Renal cortical epithelial cell (primary cell): ENCODE measurements at places on chromosomes 13 and 19.

- no peak for DNase-seq
Measured at GRCh38 chr19:2461751-2462634, 5.2 kb upstream of the LMNB2 start.

DNA sequence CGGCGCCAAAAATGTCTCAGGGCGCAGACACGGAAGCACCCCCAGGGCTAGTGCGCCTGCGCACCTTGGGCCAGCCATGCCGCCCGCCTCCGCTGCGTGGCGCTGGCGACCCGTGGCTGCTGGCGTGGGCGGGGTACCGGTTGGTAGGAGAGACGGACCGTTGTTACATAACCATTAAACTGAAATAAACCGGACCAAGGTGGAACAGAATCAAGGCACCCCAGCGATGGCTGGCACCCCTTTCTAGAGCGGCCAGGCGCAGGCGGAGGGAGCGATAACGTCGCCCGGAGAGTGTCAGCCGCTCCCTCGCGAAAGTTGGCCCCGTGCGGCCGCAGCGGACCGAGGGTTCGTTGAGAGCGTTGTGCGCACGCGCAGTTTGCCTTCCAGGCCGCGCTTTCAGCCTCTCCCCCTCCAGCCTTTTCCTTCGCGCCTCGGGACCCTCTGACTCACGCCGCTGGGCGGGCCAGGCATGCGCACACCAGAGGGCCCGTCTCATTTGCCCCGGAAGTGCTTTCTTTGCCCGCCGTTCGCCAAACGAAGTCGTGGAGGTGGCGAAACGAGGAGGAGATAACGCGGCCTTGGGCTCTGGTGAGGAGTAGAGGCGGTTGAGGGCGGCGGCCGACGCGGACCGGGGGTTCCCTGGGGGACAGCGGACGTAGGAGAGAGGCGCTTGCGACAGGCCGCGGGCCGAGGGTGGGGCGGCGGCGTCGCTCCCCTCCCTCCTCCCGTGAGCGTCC lies at the start of the genes PLEKHJ1 and SF3A2:
TSS of gene PLEKHJ1 (minus strand) at position 16 of the 737 bp plus-strand sequence. CDS start 81 bp downstream, outside the sequence.
TSS of gene SF3A2 (plus strand) at position 511 of the 737 bp plus-strand sequence. CDS start 6,595 bp downstream, outside the sequence.
- peak; percentile 89 for DNase-seq

DNA sequence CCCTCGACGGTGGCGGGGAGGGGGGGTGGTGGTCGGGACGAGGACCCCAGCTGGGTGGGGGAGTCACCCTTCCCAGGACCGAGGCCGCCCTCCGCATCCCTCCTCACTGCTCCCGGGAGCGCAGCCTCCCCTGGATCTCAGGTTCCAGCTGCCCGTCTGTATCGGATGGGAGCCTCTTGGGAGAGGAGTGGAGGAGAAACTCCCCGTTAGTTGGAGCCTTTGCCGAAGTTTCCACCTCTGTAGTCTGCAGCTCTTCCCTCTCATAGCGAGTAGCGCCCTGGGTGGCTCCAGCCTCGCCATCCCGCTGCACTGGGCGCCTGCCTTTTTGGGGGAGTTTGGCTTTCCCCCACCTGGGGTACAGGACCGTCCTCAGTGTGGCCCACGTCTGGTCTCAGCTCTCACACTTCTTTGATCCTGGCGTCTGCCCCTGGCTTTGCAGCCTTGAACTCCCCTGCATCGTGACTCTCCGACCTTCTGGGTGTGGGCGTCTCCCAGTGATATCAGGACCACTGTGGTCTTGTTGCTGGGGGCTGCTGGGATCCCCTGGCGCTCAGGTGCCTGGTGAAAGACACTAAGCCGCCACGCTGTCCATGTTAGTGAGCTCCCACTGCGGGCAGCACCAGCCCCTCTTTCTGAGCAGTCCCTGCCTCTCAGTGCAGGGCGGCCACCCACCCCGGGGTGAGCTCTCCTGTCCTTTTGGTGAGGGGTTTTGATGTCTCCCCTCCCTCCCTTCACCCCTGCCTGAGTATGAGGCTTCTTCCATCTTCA lies 1.1 kb downstream of the CNOT3 start:
- no peak for DNase-seq

DNA sequence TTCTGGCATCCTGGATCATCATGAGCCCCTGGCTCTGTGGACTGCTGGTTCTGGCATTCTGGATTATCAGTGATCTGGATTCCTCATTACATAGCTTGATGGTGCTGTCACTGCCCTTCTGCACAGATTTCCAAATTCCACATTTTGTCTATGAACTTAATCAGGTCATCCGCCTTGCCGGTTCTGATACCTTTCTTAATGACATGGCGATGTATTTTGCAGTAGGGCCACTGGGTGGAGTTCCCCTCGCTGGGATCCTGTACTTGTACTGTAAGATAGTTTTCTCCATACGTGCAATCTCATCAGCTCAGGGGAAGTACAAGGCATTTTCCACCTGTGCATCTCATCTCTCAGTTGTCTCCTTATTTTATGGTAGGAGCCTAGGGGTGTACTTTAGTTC lies 24.4 kb upstream of the OR7C2 start:
- DNase-seq = no peak
